ENCODE measurements at places on chromosomes 13 and 19. TPM values are rescaled to one million over a fixed set of nuclear protein-coding genes. Genes with fewer than 3 reads are reported as not detected.

GRCh38 chr13:43662976-43663375 is 123.8 kb downstream of the ENOX1 start:
- DNase-seq, result peak; percentile 27

- no peak for DNase-seq
These were observed 54.3 kb downstream of the GATAD2A start for GRCh38 chr19:19459707-19460251.

- DNase-seq, result no peak
These were observed 14.3 kb upstream of the SBK3 start for GRCh38 chr19:55559684-55560083.

DNA sequence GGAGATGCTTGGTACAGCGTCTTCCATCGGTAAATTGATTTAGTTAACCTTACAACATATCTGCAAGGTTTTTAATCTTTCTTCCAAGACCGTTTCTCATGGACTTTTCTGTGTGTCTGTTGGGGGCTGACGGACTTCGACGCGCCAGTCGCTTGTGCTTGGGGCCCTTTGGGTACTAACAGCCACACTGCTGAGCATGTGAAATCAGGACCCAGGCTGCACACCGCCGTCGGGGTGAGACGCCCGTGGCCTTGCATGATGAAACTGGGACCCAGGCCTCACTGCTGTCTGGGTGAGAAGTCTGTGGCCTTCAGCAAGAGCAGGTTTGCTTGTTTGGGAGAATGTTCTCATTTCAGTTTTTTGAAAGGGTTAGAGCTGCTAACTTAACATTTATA is 9.8 kb downstream of the ATP4B start:
- no peak for DNase-seq

- DNase-seq, result no peak
These were observed 10.8 kb downstream of the GATAD2A start for GRCh38 chr19:19416280-19416679.

The RNF17 gene
- not detected for total RNA-seq

DNA sequence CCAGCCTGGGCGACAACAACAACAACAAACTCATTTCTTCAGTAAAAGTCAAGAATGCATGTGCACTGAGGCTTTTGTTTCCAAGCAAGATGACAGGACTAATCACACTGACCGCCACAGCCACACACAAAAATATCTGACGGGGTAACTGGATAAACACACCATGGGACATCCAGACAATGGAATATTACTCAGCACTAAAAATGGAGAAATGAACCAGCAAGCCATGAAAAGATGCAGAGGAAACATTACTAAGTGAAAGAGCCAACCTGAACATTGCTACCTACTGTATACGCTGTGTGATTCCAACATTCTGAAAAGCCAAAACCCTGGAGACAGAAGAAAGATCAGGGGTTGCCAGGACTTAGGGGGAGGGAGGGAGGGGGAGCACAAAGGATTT is 36.7 kb downstream of the FAAP24 start:
- DNase-seq, result no peak

- no peak for DNase-seq
These were observed 51.7 kb downstream of the ERCC5 start for GRCh38 chr13:102897371-102898138.

DNA sequence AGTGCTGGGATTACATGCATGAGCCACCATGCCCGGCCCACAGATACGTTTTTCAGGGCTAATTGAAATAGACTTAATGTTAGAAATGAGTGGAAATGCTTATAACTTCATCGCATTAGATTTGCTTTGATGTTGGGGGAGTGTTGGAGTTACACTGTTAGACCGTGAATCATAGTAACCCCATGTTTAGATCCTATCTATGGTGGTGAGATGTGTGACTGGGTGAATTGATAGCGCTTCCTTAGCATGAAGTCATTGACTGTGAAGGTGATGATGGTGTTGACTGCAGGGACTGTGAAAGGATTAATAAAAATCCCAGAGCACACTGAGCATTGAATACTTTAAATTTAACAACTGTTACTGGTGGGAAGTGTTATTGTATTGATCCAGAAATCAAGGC is 1.7 kb downstream of the ZNF264 start:
- DNase-seq, result no peak

The KCNN1 gene
- total RNA-seq, result not detected

DNA sequence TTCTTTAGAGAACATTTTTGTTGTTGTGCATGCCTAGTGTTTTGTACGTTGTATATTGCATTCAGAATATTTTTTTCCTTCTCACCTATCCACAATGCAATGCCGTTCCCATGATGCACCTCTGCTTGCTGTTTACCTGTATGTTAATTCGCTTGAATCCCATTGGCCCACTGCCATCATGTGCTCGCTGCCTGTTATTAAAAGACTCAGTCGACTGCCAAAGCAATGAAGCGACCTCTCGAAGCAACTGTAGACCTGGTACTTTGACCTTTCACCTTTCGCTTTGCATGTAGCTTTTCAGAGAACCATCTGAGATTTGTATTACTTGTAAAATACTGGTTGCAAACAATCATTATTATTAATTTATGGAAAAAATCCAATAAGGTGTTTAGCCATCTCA is 77.4 kb upstream of the RAP2A start:
- DNase-seq, result no peak

The SMIM44 gene
- 6.2 TPM for total RNA-seq

- DNase-seq, result no peak
These were observed 14.6 kb upstream of the FFAR2 start for GRCh38 chr19:35433448-35433847.

DNA sequence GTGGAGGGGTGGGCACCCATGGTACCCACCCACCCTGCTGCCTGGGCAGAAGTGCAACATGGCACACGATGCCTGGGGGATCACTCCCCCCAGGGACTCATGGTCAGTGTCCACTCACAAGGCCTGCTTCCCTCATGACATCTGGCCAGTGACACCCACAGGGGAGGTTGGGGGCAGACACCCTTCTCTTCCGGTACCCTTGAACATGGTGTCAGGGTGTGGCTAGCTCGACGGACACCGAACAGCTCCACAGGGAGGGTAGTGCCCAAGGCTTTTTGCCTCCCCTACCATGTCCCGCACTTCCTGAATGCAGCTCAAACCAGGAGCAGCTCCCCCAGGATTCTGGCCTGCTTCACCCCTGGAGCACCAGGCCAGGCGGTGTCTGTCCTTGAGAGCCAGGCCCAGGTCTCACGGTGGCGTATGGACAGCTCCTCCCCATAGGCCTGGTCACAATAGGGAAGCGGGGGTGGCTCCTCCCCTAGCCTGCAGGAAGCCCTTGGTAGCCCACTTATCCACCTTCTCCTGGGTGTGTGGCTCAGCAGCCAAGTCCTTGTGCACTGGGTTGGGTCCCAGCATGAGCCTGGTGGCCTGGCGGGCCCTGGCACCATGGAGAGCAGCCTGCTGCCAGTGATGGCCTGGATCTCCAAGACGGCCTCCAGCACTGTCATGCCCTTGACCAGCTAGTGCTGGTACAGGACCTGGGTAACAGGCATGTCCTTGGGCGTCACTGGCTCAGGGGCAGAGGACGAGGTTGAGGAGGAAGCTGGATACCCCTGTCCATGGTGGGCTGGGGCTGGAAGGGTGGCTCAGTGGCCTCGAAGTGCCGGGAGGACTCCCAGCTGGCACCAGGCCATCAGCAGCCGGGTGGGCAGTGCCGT is 7.8 kb downstream of the ACP4 start:
- DNase-seq, result no peak

- DNase-seq, result no peak
These were observed 18.7 kb upstream of the CRYL1 start for GRCh38 chr13:20544201-20544923.

- peak; percentile 38 for DNase-seq
These were observed 11.6 kb downstream of the AKAP11 start for GRCh38 chr13:42283574-42283973.

- peak; percentile 91 for DNase-seq
These were observed 39.6 kb downstream of the COL4A2 start for GRCh38 chr13:110346661-110347067.

- no peak for DNase-seq
These were observed 2.7 kb downstream of the PLEKHF1 start for GRCh38 chr19:29667901-29668341.

DNA sequence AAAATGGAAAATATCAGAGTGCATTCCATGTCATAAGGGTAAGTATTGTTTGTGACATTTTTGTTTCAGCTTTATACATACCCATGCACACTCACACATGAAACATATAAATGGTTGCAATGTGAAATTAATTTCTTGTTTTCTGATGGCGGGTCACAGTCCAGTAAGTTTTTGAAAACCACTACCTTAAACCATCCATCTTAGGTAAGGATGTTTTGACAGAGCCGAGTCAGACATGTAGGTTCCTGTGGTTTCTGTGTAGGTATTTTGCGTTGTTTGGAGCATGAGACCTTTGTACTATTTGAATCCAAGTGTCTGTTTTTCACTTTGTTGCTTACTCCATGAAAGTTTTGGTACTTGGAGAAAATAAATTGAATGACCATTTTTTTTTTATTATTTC is 121.7 kb downstream of the B3GLCT start:
- DNase-seq, result no peak

DNA sequence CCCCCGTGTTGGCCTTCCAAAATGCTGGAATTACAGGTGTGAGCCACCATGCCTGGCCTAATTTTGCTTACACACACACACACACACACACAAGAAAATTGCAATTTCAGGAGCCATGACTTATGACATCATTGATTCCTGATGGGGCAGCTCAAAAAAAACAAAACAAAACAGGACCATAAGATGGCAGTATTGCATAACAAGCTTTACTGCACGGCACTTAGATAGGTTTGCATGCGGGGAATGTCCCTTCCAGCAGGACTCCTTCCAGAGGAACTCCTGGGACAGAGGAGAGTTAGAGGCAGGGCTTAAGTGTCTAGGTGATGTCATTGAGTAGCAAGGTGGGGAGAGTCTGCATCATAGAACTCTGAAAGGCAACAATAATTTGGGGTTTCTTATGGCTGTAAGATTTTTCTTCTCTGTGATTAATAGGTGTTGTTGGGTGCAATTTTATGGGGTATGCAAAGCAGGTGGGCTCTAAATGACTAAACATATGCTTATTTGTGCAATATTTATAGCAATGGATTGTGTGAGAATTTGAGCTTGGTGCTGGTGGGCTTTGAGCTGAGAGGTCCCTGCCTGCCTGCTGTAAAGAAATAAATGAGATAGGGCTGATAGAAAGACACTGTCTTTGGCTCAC is 9.0 kb upstream of the ACSBG2 start:
- DNase-seq, result no peak

DNA sequence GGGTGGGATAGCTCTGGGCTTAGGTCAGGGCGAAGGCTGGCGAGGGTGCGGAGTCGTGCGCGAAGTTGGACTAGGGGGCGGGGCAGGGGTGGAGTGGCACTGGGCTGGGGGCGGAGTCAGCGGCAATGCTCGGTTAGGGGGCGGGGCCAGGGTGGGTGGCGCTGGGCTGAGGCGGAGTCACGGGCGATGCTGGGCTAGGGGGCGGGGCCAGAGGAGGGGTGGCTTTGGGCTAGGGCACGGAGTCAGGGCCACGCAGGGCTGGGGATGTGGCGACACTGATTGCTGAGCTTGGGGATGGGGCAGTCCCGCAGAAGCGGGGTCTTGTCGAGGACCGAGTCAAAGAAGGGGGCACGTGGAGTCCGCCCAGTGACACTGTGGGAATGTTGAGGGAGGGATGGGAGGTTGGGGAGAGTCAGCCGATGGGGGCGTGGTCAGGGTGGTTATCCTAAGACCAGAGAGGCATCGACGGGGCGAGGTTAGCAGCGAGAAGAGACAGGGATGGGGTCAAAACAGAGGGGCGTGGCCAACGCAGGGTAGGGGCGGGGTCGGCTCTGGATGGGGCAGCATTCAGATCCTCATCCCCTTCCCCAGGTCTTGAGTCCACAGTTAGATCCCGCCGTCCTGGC is 8.7 kb downstream of the HOMER3 start:
- DNase-seq, result peak; percentile 92

DNA sequence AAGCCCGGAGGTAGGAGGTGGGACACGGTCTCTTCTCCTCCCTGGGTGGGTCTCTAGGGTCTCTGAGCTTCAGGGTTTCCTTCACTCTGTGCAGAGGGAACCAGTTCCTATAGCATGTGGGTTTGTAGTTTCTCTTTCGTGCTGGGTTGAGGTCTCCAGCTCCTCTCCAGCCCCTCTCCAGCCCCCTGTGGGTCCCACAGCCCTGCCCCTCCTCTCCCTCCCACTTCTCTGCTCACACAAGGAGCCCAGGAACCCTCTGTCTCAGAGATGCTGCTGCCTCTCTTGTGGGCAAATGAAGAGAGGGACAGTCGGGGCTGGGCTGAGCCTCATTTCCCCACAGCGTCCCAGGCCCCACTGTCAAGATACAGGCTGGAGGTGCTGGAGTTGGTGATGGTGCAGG is 1.4 kb downstream of the SIGLEC7 start:
- no peak for DNase-seq

The SIGLEC10 gene
- total RNA-seq, result 1.4 TPM

GRCh38 chr13:39910833-39911232 is 255.4 kb downstream of the COG6 start:
- no peak for DNase-seq

- no peak for DNase-seq
These were observed 5.2 kb upstream of the BCAM start for GRCh38 chr19:44803442-44804428.

The PSG3 gene
- not detected for total RNA-seq

The DCT gene
- not detected for total RNA-seq

The SUGP2 gene
- total RNA-seq, result 44.1 TPM

The PRSS57 gene
- total RNA-seq, result not detected

- DNase-seq, result no peak
These were observed 395.4 kb downstream of the GPC6 start for GRCh38 chr13:93621966-93622365.

GRCh38 chr19:11420429-11421370 is 1.6 kb upstream of the RGL3 start:
- DNase-seq, result peak; percentile 51

DNA sequence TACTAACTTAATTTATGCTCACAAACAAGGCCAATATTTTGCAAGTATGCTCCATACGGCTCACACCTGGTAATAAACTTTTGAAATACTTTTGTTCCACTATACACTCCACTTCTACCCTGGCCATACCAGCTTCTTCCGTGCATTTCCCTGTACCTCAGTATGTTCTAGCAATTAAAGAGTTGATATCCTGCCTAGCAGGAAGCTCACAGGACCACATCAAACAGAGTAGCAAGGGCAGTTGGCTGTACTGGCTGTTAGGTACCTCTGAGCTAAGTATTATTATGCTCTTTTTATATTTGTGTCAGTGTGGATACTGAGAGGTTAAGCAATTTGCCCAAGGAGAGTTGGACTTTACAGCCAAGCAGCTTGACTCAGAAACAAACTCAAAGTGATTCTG is 257.7 kb downstream of the SLITRK6 start:
- DNase-seq, result no peak

GRCh38 chr13:49443357-49443703 is 534 bp downstream of the CAB39L start:
- no peak for DNase-seq

DNA sequence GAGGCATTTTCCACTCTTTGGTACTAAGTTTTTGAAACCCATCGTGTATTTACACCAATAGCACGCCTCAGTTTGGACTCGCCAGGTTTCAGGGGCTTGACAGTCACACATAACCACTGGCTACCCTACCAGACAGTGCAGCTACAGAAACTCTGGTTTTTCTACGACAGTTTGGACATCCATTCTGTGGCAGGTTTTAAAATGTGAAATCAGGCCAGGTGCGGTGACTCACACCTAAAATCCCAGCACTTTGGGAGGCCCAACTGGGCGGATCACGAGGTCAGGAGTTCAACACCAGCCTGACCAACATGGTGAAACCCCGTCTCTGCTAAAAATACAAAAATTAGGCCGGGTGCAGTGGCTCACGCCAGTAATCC is 13.2 kb downstream of the KDELR1 start:
- DNase-seq, result no peak

GRCh38 chr19:47186446-47187334 is 44.3 kb downstream of the BBC3 start:
- no peak for DNase-seq

- DNase-seq, result no peak
These were observed 541.0 kb downstream of the PCDH9 start for GRCh38 chr13:66689037-66689619.

The ADPRHL1 gene
- 6.2 TPM for total RNA-seq
